ENCODE measurements at places on chromosomes 1 and 21. TPM values are rescaled to one million over a fixed set of nuclear protein-coding genes. Genes with fewer than 3 reads are reported as not detected.

The RXFP4 gene
- total RNA-seq, result 3.1 TPM

The SLC50A1 gene
- 47.5 TPM for total RNA-seq

The TMEM9 gene
- 140 TPM for total RNA-seq

The PRRX1 gene
- total RNA-seq, result not detected

The BTG3 gene
- 2.0 TPM for total RNA-seq

DNA sequence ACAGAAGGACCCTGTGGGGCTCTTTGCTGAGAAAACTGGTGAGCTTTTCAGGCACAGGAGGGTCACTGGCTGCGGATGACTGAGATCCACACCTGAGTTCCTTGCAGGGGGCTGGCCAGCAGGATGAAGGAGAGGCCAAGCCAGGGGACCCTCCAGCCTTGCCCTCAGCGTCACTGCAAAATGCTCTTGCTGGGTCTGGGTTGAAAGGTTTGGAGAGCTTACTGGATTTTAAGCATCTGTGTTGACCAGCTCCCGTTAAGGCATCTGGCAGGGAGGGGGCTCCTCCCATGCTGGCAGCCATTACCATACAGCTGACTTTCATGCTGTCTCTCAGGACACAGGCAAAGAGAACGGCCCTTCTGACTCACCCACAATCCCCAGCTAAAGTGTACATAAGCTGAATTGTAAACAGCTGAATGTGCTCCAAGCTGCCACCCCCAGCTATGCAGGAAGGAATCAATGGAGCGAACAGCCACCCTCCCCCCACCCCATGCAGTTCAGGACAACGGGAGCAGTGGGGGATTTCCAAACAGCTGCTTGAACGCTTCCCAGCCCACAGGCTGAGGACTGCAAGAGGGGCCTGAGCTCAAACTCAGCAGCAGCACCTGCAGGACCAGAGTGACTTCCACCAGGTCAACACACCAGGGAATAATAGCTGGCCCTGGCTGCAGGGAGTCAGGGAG lies 21.3 kb upstream of the A3GALT2 start:
- DNase-seq, result peak; percentile 84

GRCh38 chr1:108034396-108034795 lies 69.4 kb upstream of the VAV3 start:
- DNase-seq, result no peak

DNA sequence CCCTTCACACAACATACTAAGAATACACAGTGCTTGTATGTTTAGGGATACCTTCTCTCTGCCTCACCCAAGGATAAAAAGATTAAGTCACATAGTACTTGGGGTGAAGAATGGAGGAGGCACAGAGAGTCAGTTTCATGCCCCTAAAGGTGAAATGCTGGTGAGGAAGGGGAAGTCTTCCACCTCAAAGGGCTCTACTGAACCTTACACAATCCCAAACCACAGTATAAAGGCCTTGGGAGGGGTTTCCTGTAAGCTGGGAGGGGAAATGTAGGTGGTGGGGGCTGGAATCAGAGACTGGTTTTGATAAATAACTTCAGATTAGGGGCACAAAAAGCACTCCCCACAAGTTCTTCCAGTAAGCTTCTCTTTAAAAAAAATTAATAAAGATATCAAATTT lies 3.5 kb downstream of the MINDY1 start:
- DNase-seq, result no peak

DNA sequence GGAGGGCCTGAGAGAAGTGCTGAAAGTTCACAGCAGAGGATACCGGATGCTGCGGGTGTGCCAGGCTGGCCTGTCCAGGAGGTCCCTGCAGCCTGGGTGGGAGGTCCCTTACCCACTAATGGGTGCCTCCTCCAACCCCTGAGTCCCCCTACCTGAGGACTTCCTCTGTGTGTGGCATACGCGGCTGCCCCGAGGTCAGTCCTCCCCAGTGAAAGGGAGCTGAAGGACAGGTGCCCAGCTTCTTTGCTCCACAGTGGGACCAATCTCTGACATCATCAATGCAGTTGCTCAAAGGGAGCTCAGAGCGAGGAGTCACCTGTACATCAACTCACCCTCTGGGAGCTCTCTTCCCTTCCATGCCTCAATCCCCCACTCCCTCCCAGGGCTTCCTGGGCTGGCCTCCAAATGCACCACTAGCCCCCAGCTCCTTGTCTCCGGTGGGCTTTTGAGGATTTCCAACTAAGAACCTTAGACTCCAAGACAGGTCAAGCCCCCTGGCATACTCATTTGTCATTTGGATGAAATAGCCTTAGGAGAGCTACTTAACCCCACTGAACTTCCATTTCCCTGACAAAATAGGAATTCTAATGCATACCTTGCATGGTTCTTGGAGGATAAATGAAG lies 53.9 kb downstream of the PDE9A start:
- no peak for DNase-seq

- no peak for DNase-seq
These were observed at the start of gene LPAR3 for GRCh38 chr1:84892705-84893618. Gene LPAR3 (minus strand): TSS chr1:84893206. CDS start chr1:84866120, 27,086 bp downstream.

- peak; percentile 27 for DNase-seq
These were observed 5.1 kb downstream of the CLCNKB start for GRCh38 chr1:16048573-16049189.

DNA sequence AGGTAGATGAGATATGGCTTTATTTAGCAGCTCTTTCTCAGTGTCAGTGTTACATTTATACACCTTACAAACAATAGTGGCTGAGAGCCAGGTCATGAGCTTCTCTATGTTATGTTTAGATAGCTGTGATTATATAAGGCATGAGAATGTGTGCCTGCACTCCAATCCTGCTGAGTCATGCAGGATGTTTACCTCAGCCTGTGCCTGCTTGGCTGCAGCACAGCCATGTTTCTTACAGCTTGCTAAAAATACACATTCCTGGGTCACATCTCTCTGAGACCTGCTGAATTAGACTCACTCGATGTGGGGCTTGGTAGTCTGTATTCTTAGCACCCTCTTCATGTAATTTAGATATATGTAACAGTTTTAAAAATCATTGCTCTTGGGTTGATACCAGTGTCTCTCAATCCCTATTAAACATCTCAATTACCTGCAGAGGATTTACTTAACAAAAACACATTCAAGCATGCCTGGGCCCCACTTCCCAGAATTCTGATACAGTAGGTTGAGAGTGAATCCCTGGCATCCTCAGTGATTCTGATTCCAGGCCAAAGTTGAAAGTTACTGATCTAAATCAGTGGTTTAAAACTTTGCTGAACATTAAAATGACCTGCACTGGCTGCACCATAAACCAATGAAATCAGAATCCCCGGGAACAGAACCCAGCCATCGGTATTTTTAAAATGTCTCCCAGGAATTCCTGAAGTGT lies 107.5 kb downstream of the GDAP2 start:
- peak; percentile 25 for DNase-seq

DNA sequence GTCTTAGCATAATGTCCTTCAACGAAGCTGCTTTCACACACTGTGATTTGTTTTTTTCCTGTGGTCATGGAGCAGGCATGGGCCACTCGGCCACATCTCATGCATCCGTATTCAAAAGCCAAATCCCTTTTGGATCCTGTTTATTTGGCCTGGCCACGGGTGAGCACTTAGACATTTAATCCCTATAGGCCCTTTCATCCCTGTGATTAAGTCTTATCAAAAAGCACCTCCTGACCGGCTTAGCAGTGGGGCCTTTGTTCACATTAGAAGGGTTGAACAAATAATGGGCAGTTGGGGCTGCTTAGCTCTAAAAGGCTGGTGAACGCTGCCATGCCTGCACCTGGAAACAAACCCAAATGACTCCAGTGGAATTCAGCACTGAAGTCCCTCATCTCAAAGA lies 2.0 kb downstream of the KCNE2 start:
- no peak for DNase-seq

GRCh38 chr21:28604946-28605537 lies 387.6 kb downstream of the LTN1 start:
- no peak for DNase-seq

- DNase-seq, result no peak
These were observed 46.4 kb upstream of the DNAH14 start for GRCh38 chr1:224883091-224883490.

DNA sequence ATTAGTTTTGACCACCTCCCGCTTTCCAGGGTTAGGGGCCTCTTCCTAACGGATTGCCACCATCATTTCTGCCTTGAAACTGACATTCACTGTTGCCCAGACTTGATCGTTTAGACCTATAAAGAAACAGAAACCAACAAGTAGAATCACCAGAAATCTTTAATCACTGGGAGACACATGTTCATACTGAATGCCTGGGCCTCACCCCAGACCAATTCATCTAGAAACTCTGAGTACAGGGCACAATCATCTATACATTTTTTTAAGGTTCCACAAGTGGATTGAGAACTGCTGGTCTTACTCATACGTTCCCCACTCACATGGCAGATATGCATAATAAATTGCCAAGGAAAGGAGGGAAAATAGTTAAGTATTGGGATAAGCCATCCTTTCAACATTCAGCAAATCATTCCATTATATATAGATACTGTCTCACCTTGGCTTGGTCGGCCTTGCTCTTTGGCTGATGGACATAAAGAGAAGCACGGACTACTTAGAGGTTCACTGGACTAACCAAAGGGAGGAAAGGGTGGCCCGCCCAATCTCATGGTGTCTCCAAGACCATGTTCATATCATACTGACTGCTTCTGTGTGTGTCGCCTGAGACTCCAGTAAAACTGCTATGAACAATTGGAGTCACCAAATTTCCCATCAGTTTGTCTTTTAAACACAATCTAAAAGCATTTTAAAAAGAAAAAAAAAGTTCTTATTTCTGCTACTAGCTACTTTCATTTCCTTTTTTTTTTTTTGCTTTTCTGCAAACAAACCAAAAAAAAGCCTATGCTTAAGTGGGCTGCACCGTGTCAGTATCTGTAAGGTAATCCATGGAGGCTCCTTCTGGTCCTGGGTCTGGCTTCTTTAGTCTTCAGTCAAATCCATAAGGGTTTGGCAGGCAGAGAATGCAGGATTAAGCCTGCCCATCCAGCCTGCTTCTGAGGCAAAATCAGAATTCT lies 9.4 kb upstream of the TARBP1 start:
- no peak for DNase-seq

- no peak for DNase-seq
These were observed 792.8 kb downstream of the ADGRL2 start for GRCh38 chr1:82593561-82593960.

DNA sequence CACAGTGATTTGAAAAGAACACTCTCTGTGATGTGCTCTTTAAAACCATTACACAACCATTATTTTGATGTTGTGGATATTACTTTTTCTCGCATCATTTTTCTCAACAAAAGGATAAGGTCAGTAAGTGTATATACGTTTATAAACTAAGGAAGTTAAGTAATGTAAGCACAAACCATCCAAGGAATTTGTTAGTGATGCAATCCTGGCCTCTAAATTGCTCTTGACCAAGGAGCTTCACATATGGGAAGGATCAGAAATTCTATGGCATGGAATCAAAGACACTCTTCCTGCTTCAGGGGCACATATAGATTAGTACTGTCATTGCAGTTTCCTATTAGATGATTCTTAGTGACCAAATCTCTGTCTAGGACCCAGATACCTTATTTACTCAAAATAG lies 3.6 kb upstream of the PPP2R5A start:
- no peak for DNase-seq

DNA sequence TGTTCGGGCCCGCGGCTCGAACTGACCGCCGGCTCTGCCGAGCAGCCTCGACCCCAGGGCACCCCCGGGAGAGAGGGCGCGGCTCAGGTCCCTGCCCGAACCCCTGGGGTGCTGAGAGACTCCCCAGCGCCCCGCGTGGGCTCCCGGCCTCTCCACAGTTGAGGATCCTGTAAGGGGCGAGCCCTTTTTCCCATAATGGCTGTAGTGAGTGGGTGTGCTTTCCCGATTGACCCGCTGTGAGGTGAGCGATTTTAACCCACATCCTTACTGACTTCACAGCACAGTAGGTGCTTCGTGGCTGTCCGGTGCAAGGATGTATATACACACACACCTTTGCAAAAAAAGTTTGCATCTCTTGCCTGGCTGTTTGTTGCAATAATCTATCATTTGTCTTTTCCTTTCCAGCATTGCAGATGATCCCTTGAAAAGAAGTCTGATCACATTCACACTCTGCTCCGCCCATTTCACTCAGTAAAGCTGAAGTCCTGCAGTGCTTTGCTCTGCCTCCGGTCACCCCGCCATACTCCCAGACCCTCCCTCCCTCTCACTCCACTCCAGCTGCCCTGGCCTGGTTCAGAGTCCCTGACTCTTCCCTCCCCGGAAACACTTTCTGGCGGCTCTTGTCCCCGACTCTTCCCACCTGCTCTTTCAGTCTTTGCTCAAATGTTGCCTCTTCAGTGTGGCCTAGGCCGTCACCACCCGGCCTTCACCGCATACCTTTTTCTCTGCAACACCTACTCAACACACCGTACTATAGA lies 955 bp upstream of the UBE2G2 start:
- DNase-seq, result peak; percentile 42

GRCh38 chr1:55893155-55893554 lies 678.0 kb upstream of the USP24 start:
- DNase-seq, result peak; percentile 63

DNA sequence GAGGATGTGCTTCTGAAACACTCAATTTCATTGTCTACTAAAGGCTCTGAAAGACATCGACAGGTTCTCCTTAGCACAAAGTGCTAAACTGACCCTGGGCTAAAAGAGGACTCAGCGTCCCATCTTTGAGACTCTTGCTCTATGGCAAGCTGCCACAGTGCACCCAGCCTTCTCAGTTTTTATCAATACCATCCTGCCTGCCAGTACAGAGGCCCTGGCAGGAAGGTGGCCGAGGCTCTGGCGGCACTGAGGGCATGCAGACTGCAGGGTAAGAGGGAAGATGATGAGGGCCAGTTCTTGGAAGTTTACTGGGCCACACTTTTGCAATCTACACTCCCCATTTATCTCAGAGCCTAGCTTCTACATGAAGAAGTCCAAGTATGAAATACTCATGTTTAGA lies 5.3 kb downstream of the OLFML2B start:
- DNase-seq, result no peak

DNA sequence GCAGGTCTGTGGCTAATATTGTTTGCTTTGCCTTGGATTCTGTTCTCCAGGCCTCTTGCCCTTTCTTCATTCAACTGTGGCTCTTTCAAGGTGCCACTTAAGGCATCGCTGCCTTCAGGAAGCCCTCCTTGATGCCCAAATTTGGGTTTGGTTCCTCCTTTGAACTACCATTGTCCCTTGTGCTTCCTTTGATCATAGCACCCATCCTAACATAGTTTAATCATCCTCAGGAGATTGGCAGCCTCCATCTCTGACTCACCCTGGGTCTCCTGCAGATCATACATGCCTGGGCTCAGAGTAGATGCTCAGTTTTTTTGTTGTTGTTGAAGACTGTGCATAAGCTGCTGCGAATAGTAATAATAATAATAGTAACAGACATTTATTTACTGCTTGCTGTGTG lies 54.4 kb upstream of the ACOT11 start:
- no peak for DNase-seq

- no peak for DNase-seq
These were observed 526.9 kb downstream of the NEGR1 start for GRCh38 chr1:71755441-71755840.

- no peak for DNase-seq
These were observed 23.5 kb downstream of the SMYD3 start for GRCh38 chr1:246483569-246483933.

DNA sequence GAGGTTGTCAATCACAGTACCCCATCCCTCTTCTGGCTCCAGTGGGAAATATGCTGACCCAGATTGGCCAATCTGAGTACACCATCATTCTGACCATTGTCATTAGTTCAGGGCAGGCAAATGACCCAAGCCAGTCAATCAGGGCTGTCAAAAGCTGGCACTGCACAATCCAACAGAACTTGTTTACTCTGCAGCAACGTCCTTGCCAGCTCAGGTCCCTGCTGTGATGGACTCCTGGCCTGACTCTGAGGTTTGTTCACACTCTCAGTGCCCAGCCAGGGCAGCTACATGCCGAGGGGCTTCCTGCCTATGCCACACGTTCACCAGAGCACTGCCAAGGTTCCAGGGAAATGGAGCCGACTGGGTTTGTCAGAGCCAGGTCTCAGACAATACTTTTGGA lies 14.7 kb upstream of the OVAAL start:
- DNase-seq, result no peak

- peak; percentile 87 for DNase-seq
These were observed at the start of gene NOC2L for GRCh38 chr1:958823-959730. Gene NOC2L (minus strand): TSS chr1:959256. CDS start chr1:959240, 16 bp downstream.
